PC-3 (cell line): ENCODE measurements at places on chromosomes 4 and X. TPM values are rescaled to one million over a fixed set of nuclear protein-coding genes. Genes with fewer than 3 reads are reported as not detected.

- DNase-seq: no peak
Observed at GRCh38 chr4:23577398-23577797, 312.4 kb downstream of the PPARGC1A start.

The BEND2 gene
- total RNA-seq: not detected in 2 replicates

GRCh38 chrX:120036704-120037103 lies 40.8 kb downstream of the RHOXF2B start:
- no peak for DNase-seq

The CT55 gene
- not detected in 2 replicates for total RNA-seq

The ABCG2 gene
- total RNA-seq: not detected in 2 replicates

The FBXW7 gene
- 17.4 and 24.3 TPM in 2 replicates for total RNA-seq

The GPRASP2 gene
- total RNA-seq: 12.1 and 17.1 TPM in 2 replicates

The SPIN3 gene
- total RNA-seq: 8.4 and 9.0 TPM in 2 replicates

The ARHGAP4 gene
- total RNA-seq: 4.0 and 4.6 TPM in 2 replicates

The TBX22 gene
- total RNA-seq: not detected in 2 replicates

DNA sequence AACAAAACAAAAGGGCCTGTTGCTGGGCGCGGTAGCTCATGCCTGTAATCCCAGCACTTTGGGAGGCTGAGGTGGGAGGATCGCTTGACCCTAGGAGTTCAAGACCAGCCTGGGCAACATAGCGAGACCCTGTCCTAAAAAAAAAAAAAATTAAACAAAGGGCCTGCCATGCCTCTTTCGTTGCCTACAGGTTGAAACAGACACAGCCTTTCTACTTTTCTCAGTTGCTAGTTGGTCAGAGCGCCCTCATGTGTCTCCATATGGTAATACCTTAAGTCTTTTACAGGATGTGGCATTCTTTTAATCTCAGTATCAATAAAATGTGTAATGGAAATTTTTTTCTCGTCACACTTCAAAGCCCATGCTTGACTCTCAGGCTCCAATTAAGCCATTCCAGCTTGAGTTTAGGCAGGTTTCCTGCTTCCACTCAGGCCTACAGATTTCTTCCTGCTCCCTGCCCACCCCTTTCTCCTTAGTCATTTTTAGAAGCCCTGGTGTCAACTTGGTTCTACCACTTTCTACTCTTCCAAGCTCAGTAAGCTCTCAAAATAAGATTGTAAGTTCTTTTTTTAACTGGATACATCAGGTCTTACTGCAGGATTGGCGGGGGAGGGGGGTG lies 4.6 kb upstream of the SOWAHD start:
- DNase-seq: peak; percentile 70

The RNF4 gene
- total RNA-seq: 27.4 and 30.4 TPM in 2 replicates

The NWD2 gene
- total RNA-seq: under 0.01 and 0.06 TPM in 2 replicates

DNA sequence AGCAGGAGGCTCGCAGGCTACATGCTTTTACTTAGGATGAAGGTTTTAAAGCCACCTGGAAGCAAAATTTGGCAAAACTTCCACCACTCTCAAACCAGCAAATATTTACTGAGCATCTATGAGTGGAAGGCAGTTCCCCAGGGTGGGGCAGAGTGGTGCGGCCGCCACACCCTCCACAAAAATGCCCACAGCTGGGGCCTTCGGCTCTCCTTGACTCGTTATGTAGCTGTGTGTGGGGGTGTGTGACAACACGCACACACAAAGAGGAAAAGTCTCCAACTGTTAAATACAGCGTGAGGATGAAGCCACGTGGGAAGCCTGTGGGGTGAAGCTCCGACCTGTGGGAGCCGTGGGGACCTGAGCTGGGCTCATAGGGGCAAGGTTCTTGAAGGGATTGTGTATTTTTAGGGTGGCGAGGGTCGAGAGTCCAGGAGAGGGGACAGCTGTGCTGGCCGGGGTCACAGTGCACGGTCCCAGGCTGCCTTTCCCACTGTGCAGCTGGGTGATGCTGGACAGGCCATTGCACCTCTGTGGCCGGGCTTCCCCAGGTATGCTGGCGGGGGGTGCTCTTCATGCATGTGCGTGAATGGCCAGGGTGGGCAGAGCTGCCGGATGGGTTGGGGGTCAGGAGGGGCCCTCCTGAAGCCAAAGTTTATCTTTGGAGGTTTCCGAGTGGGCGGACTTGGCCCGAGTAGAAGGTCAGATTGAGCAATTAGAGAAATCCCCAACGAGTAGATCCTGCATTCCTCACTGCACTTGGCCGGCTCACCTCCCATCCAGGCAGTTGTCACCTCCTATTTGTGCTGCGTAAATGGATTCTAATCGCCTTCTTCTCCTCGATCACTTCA lies 25.4 kb downstream of the SORCS2 start:
- DNase-seq: peak; percentile 91

DNA sequence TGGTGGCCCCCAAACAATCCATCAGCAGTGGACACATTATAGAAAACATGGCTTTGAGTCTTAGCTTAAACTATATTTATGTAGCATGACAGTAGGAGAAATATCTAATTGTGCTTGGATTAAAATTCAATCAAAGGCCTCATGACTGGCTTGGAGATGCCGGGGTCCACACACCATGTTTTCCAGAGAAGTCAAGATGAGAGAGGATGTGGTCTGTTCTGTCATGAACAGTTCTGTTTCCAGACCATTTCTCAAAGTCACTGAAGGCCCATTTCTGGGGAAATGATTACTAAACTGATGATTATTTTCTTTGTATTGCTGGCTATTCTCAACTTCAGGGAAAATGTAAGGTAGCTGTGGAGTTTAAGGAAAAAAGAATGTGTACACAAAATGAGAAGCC lies 76.3 kb downstream of the C4orf51 start:
- no peak for DNase-seq

- DNase-seq: no peak
Observed at GRCh38 chr4:4492161-4492847, 49.5 kb downstream of the STX18 start.

GRCh38 chr4:122747068-122747467 lies 14.6 kb downstream of the BBS12 start:
- DNase-seq: no peak

The PPEF2 gene
- total RNA-seq: 0.04 TPM in 1 of 2 replicates, not detected in the other

DNA sequence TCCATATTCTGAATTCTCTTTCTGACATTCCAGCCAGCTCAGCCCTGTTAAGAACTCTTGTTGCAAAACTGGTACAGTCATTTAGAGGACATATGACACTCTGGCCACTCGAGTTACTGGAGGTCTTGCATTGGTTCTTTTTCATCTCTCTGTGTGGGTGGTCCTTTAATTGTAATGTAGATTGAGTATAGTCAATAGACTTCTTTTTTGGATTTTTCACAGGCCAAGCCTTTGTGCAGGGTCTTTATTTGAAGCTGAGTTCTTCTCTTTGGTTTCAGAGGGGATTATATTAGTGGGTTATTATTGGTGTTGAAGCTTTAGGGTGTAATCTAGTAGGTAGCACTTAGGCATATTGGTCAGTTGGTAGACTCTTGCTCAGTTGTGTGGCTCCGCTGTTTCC lies 118.0 kb upstream of the GIMD1 start:
- DNase-seq: no peak

DNA sequence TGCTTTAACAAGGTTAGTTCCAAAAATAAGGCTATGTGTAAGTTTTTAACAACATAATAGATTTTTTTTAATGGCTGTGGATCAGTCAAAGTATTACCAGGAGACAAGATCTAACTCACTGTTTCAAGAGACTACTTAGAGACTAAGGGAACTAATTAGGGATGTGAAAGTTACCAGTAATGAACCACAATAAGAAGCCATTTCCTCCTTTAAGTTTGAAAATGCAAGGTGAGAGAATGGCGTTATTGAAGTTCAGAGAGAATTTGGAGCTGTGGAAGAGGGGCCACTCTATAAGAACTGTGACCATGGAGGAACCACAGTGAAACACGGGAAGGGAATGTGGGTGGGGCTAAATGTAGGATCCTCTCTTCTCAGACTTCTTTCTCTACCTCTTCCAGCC lies 624.2 kb downstream of the GLUD2 start:
- DNase-seq: no peak

The SLC7A11 gene
- 13.3 and 14.0 TPM in 2 replicates for total RNA-seq

The SPINK2 gene
- total RNA-seq: not detected in 2 replicates

The AWAT2 gene
- not detected in 2 replicates for total RNA-seq

DNA sequence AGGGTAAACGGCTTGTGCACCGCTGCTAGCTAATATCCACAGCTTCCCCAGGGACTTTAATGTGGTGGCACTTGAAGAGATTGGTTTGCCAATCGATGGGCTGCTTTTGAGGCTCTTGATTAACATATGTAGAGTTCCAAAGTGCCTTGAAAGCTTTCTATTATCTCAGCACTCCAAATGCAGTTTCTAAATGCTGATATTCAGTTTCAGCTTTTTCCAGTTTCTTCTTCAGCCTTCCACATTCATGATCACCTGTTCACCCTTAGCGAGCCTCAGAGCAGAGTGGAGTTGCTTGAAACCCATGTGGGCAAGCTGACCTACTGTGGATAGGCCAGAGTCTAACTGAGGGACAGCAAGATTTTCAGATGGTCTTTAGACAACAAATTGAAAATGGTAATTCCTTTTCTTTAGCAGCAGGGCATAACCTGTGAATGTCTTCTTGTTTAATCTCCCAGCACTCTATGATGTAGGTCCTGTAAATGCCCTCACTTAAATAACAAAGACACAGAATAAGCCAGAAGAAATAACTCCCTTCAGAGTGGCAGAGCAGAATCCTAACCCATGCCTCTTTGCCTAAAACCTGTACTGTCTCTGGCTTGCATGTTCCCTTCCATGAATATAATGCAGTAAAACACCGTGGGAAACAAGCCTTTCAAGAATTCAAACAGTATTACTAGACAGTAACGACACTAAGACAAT lies 99.8 kb downstream of the TSPAN5 start:
- no peak for DNase-seq

DNA sequence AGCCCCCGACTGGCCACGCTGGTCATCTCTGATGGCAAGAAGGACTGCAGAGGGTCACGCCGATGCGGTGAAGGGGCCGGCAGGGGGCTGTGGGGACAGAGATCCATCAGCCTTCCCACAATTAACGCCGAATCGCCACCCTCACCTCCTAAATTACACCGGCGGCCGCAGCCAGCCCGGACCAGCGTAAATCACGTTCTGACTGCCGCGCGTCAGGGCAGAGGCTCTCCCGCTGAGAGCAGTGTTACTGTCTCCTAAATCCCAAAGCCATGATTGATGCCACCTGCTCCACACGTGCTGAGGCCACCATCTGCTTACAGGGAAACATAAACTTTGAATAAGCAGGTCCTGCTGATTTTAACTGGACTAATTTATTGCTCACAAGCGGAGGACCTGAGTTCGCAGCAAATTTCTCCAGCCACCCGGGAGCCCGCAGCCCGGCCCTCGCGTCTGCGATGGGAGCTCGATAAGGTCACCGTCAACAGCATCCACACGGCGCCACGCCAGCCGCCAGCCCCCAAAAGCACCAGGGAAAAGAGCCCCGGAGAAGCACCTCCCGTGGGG lies 127.3 kb upstream of the NKX1-1 start:
- DNase-seq: no peak

GRCh38 chrX:70087857-70088630 lies 25.8 kb downstream of the OTUD6A start:
- DNase-seq: peak; percentile 59

The MAML3 gene
- total RNA-seq: 3.9 and 4.3 TPM in 2 replicates

The PNMA3 gene
- total RNA-seq: not detected in 2 replicates

- peak; percentile 29 for DNase-seq
Observed at GRCh38 chr4:20127626-20128025, 124.1 kb upstream of the SLIT2 start.

The GPR34 gene
- total RNA-seq: not detected in 2 replicates

- no peak for DNase-seq
Observed at GRCh38 chr4:140697709-140698560, 58.2 kb downstream of the TBC1D9 start.

- DNase-seq: no peak
Observed at GRCh38 chr4:97761445-97762114, 381.7 kb downstream of the STPG2 start.

DNA sequence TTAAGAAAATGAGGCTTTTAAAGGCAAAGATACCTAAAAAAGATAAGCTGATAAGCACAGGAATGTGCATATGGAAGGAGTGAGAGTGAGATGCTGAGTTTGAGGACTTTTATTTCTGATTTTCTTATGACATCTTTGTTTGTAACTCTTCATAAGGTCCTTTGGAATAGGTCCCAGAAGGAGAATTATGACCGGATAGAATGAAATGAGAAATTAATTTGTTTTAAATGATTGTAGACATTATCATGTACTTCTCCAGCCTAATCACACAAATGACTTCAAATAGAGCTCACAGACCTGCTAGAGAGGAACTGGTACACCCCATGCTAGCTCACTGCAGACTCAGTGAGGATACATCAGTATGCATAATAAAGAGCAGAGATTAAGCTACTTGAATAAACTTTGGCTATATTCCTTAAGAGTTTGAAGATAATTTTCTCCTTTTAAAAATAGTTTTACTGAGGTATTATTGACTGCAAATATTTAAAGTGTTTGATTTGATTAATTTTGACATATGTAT lies 5.6 kb downstream of the GK2 start:
- DNase-seq: no peak

DNA sequence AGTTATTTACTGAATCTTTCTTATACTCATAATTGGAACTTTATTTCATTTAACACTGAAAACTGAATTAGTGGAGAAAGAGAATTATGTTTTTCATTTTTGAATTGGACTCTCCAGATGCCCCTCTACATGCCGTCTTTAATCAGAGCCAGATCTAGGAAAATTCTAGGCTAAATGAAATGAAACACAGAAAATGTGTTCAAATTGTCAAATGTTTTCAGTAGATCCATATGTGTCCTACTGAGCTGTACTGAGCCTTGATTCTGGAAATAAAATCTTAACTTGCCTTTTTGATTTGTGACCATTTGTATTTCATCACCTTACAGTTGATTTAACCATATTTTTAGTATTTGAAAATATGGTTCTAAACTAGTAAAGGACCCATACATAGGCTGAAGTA lies 64.0 kb upstream of the GK2 start:
- no peak for DNase-seq
